ENCODE measurements at places on chromosomes 1 and 21.

DNA sequence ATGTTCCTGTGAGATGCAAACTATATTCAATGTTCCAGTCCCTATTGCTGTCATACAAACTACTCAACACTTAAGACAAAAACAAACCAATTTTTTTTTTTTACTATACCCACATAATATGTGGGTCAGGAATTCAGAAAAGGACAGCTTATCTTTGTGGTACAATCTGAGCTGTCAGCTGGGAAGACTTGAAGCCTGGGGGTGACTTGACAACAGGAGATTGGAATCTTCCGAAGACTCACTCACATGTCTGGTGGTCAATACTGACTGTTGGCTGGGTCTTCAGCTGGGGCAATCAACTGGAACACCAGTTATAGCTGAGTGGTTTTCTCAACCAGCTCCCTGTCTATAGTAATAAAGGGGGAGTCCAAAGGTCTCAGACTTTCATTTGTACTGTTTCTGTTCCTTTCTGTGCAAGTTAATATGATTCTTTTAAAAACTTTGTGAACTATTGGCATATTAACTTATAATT lies 81.7 kb upstream of the ATP1B1 start:
- no peak for DNase-seq

- DNase-seq = no peak
These were observed 25.7 kb downstream of the SDC3 start for GRCh38 chr1:30882678-30883388.

DNA sequence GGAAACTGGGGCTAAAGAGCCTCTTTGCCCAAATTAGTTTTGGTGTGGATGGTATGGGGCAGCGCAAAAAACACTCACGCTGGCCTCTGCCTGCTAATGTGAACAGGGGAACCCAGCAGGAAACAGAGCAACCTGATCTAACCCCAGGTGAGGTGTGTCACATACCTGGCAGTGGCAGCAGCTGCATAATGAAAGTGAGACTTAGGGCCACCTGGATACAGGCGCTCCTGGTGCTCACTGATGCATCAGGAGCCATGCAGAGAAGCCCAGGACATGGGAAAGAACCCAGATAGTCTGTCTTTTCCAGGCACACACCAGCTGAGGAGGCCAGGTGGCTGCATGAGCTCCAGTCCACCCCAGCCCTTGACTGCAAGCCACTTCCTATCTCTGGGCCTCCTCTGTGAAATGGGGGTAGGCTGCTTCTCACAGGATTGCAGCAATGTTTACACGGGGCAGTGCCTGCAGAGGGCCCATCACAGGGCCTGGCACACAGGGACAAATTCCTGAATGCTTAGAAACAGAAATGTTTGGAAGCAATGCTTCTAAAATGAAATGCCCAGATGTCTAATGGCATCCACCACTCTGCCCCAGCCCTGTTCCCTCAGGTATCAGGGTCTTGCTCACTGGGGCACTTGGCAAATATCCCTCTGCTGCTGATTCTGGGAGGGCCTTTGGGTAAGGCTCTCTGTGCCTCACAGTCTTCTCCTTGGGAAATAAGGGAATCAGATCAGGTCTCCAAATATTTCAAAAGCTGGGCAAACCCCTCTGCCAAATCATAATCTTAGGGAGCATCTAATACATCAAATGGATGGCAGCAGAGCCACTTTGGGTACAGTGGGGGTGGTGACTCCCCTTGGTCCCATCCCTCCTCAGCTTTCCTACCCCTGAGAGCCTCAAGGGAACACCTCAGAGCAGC lies 19.9 kb downstream of the DHCR24 start:
- no peak for DNase-seq

- no peak for DNase-seq
These were observed 23.9 kb upstream of the ITLN2 start for GRCh38 chr1:160978510-160978927.
